ENCODE measurements at places on chromosomes 5 and 9. TPM values are rescaled to one million over a fixed set of nuclear protein-coding genes. Genes with fewer than 3 reads are reported as not detected.

DNA sequence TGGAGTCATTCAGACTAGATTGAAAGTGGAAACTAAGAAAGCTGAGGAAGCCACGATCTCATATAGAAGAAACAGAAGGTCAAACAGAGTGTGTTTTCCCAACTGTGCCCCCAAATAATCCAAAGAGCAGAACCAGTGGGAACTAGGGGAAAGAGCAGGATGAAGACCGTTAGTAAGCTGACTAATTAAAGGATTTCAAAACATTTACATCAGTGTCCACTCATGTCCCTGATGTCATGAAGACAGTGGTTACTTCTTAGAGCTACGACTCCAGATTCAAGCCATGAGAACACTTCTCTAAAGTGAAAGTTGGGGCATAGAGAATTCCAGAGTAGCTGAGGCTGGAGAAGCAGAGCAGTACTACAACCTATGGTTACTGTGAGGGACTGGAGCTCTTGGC lies 119.6 kb upstream of the SLC12A2 start:
- no peaks in the 10 kb centered on the region for H3K4me1 ChIP-seq
- no peak for DNase-seq
- H3K36me3 ChIP-seq = no peaks in the 10 kb centered on the region
- H3K27me3 ChIP-seq = no peaks in the 10 kb centered on the region
- H3K4me3 ChIP-seq = no peak overlapping the region

Gene C5orf52
- not detected for total RNA-seq

Gene IFNA21
- not detected for total RNA-seq

Gene ABL1
- 29.8 TPM for total RNA-seq

Gene CSNK1A1
- 217 TPM for total RNA-seq

DNA sequence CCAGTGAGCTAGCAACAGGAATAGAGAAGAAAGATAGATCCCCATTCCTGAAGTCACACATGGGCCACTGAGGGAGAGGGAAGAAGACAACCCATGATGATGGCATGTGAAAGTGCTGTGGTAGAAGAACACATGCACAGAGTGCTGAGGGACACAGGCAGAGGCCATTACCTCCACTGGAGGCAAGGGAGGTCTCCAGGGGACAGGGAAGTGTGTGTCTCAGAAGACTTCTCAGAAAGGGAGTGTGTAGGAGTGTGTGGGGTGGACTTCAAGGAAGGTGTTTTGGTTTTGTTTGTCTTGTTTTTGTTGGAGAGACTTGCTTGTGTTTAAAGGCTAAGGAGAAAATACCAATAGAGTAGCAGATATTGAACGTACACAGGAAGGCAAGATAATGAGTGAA lies 77.0 kb upstream of the SMARCA2 start:
- H3K27me3 ChIP-seq = no peaks in the 10 kb centered on the region
- H3K4me3 ChIP-seq = no peak overlapping the region
- H3K27ac ChIP-seq = no peak overlapping the region
- no peak for DNase-seq
- no peaks in the 10 kb centered on the region for H3K36me3 ChIP-seq
- no peaks in the 10 kb centered on the region for H3K4me1 ChIP-seq

Gene ARID3C
- total RNA-seq = 0.34 TPM

Gene PCDHA7
- total RNA-seq = not detected

DNA sequence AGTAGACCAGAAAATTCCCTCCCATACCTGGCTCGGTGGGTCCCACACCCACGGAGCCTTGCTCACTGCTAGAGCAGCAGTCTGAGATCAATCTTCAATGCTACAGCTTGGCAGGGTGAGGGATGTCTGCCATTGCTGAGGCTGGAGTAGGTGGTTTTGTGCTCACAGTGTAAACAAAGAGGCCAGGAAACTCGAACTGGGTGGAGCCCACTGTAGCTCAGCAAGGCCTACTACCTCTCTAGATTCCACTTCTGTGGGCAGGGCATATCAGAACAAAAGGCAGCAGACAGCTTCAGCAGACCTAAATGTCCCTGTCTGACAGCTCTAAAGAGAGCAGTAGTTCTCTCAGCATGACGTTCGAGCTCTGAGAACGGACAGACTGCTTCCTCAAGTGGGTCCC lies 5.6 kb upstream of the GZMA start:
- H3K36me3 ChIP-seq = no peaks in the 10 kb centered on the region
- H3K27me3 ChIP-seq = no peaks in the 10 kb centered on the region
- peaks cover 48% of the 10 kb centered on the region for H3K4me1 ChIP-seq
- peak; percentile 33 for DNase-seq
- peak overlapping the region; percentile 64 for H3K27ac ChIP-seq

Gene C9orf50
- not detected for total RNA-seq

Gene ALG2
- total RNA-seq = 19.9 TPM

DNA sequence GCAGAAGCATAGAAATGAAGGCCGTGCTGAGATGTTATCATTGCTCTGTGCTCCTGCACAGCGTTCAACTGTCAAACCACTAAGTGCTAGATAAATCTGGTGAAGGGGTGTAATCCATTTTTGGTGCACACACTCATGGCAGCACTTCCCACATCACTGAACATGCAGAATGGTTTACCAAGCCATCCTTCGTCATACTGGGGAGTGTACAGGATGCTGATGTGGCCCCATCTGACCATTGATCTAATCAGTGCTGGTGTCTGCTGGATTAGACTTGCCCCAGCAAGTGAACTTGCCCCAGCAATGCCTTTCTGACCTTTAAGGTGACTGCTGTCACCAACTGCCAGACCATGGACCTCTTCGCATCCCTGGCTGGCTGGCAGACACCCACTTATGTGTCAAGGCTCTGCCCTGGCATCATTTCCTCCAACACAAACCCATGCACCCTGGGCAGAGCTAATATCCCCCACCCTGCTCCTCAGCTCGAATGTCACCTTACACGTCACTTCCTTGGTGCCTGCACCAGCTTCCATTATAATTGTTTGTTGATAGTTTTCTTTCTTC lies 4.2 kb upstream of the SEMA4D start:
- no peaks in the 10 kb centered on the region for H3K27me3 ChIP-seq
- no peak overlapping the region for H3K4me3 ChIP-seq
- DNase-seq = no peak
- peaks cover 62% of the 10 kb centered on the region for H3K4me1 ChIP-seq
- peak overlapping the region; percentile 34 for H3K27ac ChIP-seq

GRCh38 chr9:98402019-98402840 lies 146.8 kb upstream of the TBC1D2 start:
- DNase-seq = no peak
- no peaks in the 10 kb centered on the region for H3K27me3 ChIP-seq
- no peak overlapping the region for H3K27ac ChIP-seq
- H3K4me3 ChIP-seq = no peak overlapping the region
- no peaks in the 10 kb centered on the region for H3K4me1 ChIP-seq

DNA sequence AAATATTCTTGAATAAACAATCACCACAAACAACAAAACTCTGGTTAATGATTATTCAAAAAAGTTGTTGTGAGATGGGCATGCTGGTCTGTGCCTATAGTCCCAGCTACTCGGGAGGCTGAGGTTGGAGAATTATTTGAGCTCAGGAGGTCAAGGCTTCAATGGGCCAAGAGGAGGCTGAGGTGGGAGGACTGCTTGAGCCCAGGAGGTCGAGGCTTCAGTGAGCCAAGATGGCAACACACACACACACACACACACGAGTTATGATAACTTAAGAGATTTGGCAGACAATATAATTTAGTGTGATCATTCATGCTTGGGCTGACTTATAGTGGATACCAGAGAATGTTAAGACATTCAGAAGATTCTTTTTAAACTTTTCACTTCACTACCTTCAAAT lies 14.9 kb downstream of the LYSMD3 start:
- H3K36me3 ChIP-seq = peaks cover 11% of the 10 kb centered on the region
- no peak for DNase-seq
- H3K4me1 ChIP-seq = no peaks in the 10 kb centered on the region
- no peak overlapping the region for H3K27ac ChIP-seq

DNA sequence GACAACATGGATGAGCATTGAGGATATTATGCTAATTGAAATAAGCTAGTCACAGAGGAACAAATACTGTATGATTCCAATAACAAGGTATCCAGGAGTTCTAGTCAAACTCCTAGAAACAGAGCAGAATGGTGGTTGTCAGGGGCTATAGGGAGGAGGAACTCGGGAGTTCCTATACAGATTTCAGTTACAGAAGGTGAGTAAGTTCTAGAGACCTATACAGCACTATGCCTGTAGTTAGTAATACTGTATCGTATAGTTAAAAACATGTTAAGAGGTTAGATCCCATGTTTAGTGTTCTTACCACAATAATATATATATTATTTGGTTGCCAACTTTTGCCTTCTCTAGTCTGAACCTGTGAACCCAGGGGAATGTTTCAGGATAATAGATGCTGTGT lies 7.9 kb upstream of the OXCT1 start:
- H3K27me3 ChIP-seq = peaks cover 6% of the 10 kb centered on the region
- DNase-seq = no peak
- H3K36me3 ChIP-seq = no peaks in the 10 kb centered on the region
- no peak overlapping the region for H3K4me3 ChIP-seq
- no peak overlapping the region for H3K27ac ChIP-seq

GRCh38 chr9:132351404-132352045 lies 3.3 kb downstream of the SETX start:
- peak overlapping the region; percentile 43 for H3K27ac ChIP-seq
- no peak for DNase-seq

DNA sequence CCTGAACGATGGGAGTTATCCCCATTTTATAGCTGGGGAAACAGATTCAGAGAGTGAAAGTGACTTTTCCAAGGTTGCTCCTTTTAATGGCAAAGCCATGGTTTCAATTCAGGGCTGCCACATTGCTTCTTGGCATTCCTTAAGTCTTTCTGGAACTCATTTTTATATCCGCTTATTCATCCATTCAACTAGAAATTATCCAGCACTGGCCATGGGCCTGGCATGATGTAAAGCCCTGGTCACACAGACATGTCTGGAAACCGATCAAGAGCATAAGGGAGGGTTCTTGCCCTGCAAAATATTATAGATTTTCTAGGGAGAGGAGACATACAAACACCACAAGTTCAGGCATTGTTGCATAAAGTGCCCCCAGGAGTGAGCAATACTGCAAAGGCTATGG lies 43.0 kb upstream of the COL15A1 start:
- DNase-seq = no peak
- H3K4me3 ChIP-seq = no peak overlapping the region
- H3K27me3 ChIP-seq = peaks cover 7% of the 10 kb centered on the region
- no peak overlapping the region for H3K27ac ChIP-seq
- no peaks in the 10 kb centered on the region for H3K4me1 ChIP-seq
- no peaks in the 10 kb centered on the region for H3K36me3 ChIP-seq

DNA sequence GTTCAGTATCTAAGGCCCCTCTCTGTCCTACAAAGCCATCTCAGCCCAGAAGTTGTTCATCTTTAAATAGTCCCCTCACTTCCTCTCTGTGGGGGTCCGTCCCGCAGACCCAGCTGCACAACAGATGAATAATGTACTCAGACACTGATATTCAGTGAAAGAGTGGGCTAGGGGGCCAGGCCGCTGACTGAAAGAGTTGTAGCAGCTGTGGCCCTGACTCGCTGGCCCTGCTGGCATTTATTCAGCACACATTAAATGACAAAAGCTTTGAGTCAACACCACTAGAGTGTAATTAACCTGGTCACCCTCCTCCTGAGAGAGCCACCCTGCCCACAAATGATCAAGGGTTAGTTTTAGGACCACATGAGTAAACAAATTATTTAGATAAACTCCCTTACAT lies 76.3 kb downstream of the MED10 start:
- no peaks in the 10 kb centered on the region for H3K27me3 ChIP-seq
- no peak overlapping the region for H3K4me3 ChIP-seq
- H3K27ac ChIP-seq = no peak overlapping the region
- H3K36me3 ChIP-seq = no peaks in the 10 kb centered on the region
- DNase-seq = no peak

DNA sequence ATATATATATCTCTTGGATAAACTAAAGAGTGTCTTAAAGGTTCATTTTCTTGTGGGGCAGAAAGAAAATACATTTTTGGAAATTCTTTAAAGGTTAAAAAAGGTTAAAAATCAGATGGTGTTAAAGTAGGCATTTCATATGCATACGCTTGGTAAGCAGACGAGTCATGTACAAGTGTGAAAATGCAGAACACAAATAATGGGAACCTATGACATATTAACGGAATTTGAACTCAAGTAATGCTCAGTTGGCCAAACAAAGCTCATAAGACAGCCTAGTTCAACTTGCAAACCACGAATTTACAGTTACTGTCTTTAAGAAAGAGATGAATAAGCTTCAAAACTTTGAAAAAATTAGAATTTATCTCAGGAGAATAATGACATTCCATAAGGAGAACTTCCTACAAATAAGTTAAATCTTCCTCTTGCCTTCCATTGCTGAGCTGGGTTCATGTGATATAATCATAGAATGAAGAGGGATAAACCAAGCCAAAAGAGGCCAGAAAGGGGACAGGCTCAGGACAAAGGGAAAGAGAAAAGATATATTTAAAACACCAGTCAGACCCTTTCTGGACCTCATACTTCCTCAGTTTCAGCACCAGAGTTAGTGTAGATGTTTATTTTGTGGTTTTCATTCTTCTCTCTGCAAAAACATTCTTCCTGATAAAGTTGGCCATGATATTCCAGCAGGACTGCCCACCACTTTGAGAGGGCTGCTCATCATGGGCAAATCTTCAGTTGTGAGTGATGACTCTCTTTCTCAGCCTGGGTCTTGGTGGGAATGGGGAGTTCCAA lies 256.7 kb upstream of the CD180 start:
- H3K4me3 ChIP-seq = no peak overlapping the region
- DNase-seq = no peak
- no peak overlapping the region for H3K27ac ChIP-seq
- no peaks in the 10 kb centered on the region for H3K36me3 ChIP-seq
- no peaks in the 10 kb centered on the region for H3K4me1 ChIP-seq

DNA sequence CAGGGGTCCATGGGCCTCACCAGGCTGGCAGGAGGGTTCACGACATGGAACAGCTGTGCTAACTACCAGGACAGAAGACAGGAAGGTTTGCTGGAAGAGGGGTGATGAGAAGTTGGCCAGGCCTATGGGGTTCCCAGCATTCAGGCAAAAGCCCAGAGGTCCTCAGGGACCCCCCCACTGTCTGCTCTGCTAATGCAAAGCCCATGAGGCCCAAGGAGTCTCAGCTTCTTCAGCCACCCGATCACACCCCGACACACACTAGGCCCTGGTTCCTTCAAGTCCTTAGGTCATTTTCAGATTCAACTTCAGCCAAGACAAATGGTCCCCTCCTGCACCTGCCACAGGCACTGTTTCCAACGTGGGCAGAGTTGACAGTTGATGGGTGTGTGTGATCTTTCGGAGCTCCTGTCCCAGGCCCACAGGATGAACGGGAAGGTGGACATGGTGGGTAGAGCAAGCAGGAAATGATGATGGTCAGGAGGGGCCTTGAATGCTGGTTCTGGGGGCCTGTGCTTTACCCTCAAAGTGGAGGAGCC lies 20.4 kb downstream of the ADAMTS2 start:
- peaks cover 3% of the 10 kb centered on the region for H3K27me3 ChIP-seq
- no peak overlapping the region for H3K4me3 ChIP-seq
- DNase-seq = no peak

- no peak overlapping the region for H3K27ac ChIP-seq
- H3K36me3 ChIP-seq = peaks cover 59% of the 10 kb centered on the region
- no peak overlapping the region for H3K4me3 ChIP-seq
- H3K27me3 ChIP-seq = no peaks in the 10 kb centered on the region
- H3K4me1 ChIP-seq = peaks cover 45% of the 10 kb centered on the region
Observed at GRCh38 chr9:131589124-131589711, 43.9 kb downstream of the PRRT1B start.
